ENCODE measurements at places on chromosomes 16 and 17.

- no peak for DNase-seq
Measured at GRCh38 chr17:58377093-58377601, 25.1 kb upstream of the SUPT4H1 start.

DNA sequence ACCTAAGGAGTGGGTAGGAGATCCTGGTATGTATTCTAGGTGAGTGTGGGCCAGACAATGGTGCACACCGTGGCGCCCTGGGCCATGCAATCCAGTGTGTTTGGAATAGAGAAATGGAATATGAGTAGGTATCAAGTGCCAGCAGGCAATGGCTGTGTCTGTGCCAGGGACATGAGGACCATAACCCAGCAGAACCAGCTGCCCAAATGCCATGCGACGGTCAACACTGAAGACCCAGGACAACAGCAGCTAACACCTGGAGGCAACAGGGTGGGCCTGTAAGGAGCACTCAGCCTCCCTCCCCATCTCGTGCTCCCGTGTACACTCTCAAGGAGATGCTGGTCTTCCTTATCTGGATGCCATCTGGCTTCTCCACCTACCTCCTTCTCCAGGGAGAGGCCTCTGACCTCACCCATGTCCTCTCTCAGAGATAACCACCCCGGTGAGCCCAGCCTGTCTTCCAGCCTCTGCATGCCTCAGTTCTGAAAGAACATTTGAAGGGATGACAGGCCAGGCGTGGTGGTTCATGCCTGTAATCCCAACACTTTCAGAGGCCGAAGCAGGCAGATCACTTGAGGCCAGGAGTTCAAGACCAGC lies 750 bp upstream of the GSDMB start:
- DNase-seq: no peak

GRCh38 chr16:4989391-4990006 lies 31.4 kb downstream of the SEC14L5 start:
- no peak for DNase-seq

- no peak for DNase-seq
Measured at GRCh38 chr17:32503251-32504165, 16.7 kb downstream of the CDK5R1 start.

GRCh38 chr17:1241929-1242328 lies 28.3 kb upstream of the BHLHA9 start:
- no peak for DNase-seq

GRCh38 chr17:31484821-31485220 lies 93.3 kb downstream of the RAB11FIP4 start:
- DNase-seq: no peak

GRCh38 chr17:80423536-80424225 lies 8.7 kb downstream of the ENDOV start:
- DNase-seq: no peak

DNA sequence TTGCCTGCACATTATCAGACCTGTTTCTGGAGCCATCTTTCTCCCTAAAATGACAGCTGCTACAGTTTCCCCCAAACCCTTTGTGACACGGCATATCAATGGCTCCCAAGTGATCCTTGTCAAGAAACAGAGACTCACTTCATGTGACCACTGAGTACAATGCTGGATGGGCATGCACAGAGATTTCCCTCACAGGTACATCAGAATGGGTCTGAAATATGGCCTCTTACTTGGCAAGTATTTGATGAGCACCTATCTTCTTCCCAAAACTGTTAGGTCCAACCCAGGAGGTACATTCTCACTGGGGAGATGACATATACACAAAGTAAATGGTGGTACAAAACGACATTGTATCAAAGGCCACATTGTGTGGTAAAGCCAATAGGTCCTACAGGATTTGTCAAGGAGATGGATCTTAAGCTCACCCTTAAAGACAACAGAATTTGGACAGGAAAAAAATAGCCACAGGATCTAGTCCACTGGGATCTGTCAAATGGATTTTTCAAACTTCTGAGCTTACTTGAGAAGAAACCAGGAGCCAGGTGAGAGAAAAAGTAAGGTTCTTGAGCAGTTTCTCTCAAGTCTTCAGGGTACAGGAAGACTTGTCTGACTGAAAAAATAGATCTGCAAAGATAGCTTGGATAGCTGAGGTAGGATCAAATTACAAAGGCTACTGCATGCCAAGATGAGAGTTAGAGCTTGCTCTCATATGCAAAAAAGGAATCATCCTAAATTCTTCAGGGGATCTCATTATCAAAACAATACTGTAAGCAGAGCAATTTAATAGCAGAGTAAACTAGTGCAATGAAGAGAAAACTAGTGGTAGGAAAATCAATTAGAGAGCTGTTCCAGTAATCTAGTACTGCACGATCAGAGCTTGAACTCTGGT lies 28.8 kb downstream of the RNF43 start:
- DNase-seq: no peak

- no peak for DNase-seq
Measured at GRCh38 chr17:6627019-6627418, 13.5 kb downstream of the KIAA0753 start.

DNA sequence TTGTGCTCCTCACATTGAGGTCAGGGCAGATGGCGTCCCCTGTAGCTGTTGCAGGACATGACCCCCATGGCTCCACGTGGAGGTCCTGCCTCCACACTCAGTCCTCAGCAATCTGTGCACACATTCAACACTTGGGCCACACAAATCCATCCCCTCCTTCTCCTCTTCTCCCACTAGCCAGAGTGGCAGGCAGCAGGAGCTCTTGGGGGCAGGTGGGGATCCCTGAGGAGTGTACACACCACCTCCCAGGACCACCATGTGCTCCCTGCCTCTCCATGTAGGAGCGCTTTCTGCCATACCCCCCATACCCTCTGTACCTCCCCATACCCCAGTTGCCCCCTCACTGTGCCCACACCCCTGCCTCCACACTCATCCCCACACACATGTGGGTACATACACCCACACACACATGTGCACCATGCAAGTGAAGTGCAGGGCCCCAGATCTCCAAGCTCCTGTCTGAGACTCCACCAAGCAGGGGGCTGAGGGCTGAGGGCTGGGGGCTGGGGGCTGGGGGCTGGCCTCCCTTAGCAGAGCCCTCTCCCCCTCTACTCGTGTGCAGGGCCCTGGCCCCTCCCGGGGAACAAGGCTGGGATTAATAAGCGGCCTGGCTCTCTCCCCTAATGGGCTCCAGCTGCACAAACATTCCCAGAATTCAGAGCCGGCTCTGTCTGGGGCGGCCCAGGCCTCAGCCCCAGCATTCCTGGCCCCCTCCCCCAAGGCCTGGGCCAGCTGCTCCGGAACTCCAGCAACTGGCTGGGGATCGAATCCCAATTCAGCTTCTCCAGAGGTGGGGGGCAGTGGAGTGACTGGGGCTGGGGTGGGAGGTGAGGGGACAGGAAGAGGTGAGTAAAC lies 48.2 kb upstream of the MEIOC start:
- no peak for DNase-seq

DNA sequence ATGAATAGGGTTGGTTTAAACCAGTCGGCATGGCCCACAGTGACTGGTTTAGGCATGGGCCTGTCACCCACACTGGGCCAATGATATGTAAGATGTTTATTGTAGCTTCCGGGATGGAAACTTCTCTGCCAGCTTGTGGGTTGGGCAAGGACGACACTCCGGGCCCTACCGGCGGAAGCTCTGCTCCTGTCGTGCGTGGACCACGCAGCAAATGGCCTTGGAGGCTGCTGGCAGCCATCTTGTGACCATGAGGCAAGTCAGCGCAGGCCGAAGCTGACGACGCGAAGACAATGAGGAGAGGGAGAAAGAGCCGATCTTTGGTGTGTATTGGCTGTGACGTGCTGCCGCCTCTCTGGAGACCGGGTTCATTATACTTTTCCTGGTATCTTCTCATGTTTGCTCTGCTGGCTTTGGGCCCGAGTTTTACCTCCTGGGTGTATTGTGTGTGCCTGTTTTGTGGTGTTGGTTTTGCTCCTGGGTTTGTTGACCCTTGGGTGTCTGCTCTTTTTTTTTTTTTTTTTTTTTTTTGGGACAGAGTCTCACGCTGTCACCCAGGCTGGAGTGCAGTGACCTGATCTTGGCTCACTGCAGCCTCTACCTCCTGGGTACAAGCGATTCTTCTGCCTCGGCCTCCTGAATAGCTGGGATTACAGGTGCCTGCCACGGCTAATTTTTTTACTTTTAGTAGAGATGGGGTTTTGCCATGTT lies 15.4 kb downstream of the SLC25A10 start:
- no peak for DNase-seq

DNA sequence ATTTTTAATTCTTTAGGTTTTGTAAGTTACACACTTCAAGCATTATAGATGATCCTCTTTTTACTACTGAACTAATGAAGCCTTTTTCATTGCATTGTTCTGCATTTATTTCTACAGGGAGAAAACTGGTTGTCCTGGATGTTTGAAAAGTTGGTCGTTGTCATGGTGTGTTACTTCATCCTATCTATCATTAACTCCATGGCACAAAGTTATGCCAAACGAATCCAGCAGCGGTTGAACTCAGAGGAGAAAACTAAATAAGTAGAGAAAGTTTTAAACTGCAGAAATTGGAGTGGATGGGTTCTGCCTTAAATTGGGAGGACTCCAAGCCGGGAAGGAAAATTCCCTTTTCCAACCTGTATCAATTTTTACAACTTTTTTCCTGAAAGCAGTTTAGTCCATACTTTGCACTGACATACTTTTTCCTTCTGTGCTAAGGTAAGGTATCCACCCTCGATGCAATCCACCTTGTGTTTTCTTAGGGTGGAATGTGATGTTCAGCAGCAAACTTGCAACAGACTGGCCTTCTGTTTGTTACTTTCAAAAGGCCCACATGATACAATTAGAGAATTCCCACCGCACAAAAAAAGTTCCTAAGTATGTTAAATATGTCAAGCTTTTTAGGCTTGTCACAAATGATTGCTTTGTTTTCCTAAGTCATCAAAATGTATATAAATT lies 53.0 kb downstream of the TUBD1 start:
- DNase-seq: no peak

DNA sequence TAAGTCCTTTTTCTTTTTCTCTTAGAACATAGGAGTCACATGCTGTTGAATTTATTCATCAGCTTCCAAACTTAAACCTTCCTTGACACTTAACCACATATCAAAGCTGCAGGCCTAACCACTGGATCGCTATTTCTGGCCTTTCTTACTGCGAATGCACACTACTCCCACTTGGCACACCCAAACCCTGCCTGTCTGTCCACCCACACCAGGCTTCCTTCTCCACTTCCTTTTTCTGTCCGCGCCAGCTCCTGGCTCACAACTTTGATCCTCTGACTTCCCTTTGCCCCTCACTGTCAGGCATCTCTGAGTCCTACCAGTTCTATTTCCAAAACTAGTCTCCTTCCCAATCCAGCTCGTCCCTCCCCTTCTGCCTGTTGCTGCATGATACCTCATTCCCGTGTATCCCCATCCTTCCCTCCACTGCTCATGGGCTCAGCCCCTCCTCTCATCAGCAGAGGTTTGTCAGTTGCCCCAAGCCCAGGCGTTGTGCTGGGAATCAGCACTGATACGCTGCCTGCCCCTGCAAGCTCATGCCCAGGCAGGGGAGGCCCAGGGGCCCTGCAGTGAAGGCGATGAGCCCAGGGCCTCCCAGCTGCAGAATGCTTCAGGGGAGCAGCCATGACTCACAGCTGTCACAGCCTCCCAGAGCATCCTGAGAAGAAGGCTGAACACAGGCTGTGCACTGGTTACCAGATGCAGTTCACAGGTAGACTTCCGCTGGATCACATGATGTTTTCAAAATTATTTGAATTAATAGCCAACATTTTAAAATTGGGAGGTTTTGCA lies 179.8 kb downstream of the KATNIP start:
- no peak for DNase-seq

GRCh38 chr17:11707586-11707985 lies 109.3 kb downstream of the DNAH9 start:
- DNase-seq: no peak

GRCh38 chr17:12554251-12554650 lies 111.4 kb upstream of the MYOCD start:
- DNase-seq: no peak

DNA sequence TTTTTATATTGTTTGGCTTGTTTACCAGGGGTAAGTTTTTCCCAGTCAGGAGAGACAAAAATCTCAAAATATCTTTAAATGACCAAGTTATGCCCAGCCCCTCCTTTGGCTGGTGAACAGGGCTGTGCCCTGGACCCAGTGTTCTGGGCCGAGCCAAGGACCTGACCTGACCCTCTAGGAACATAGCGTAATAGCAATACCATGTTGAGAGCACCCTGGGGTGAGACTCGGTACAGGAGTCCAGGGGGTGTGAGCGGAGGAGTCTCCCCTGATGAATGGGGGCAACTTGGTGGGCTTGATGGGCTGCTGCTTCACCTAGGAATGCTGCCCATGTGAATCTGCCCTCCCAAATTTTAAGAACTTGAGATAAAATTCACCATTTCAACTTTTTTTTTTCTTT lies 47.4 kb downstream of the B9D1 start:
- DNase-seq: no peak

GRCh38 chr16:71895679-71896365 lies 491 bp downstream of the IST1 start:
- DNase-seq: peak; percentile 54

DNA sequence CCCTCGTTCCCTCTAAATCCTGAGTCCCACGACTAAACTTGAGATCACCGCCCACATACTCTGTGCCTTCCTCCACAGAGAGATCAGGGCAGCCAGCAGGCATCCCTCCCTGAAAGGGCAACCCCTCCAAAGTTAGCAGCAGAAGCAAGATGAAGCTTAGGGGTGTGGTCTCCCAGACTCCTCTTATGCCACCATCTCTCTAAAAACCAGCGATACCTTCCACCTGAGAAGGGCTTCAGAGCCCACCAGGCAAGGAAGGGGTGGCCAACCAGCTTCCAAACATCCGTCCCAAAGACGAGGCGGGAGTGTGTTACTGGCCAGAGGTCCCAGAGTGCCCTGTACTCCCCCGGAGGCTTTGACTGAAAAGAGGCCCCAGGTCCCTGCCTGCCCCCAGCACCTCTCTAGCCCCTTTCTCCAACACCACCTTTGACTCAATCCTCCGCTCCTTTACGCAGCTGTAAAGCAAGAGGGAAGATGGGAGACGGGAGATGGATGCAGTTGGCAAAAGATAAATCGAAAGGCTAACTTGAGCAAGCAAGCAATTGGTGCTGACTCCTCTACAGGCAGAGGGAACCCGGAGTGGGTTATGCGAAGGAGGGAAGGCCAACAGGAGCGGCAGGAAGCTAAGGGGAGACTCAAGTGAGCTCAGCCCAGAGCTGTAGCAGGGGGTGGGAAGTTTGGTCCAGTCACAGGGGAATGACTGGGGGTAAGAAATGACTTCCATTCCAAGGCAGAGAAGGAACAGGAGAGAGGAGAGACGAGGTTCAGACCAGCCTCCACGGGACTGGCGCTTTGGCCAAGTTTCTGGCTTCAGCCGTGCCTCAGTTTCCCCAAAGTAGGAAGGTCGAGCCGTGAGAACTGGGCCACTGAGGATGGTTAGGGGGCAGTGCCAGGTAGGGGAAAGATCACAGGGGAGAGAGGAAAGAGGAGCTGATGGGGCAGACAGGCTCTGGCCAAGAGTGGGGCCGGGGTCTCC lies 1.0 kb downstream of the ST3GAL2 start:
- no peak for DNase-seq

GRCh38 chr16:23227529-23227928 lies 45.0 kb downstream of the SCNN1G start:
- no peak for DNase-seq
